ENCODE measurements at places on chromosomes 11 and 22.

DNA sequence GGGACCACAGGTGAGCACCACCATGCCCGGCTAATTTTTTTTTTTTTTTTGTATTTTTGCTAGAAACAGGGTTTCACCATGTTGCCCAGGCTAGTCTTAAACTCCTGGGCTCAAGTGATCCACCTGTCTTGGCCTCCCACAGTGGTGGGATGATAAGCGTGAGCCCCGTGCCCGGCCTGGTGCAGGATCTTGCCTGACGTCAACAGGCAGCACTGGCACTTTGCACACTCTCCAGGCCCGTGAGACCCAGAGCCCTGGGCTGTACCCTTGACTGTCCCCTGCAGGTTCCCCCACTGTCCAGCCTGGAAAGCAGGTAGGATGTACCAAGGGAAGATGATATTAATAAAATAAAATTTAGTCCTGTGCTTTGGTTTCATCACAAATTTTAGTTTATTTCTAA is 29.1 kb upstream of the PANX2 start:
- DNase-seq = no peak

DNA sequence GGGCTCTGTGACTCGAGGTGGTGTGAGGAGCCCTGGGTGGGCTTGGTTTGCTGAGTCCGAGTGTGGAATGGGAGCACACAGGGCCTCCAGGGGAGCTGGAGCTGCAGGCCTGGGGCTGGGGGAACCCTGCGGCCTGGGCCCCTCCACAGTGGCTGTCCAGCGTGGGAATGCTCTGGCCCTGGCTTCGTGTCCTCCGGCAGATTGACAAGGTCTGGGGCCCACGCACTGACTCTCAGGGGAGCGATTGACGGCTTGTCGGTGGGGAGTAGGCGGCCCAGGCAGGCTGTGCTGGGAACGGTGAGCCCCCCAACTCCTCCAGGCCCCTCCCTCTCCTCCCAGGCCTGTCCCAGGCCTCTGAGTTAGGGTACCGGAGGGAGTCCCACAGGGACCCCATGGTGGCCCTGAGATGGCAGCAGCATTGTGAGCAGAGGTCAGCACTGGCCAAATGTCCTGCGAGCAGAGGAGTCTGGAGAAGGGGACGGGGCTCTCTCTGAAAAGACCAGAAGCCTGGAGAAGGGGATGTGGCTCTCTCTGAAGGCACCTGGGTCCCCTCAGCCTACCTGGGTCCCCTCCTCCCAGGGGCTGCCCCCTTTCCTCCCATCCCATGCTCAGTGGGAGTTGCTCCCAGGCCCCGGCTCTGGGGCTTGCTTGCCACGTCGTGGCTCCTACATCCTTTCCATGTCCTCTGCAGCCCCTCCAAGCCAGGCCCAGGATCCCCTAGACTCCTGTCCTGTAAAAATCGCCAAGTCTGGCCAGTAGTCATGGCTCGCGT is 23.8 kb upstream of the MYEOV start:
- no peak for DNase-seq

GRCh38 chr11:102386136-102386734 is 39.2 kb downstream of the BIRC2 start:
- DNase-seq = no peak

DNA sequence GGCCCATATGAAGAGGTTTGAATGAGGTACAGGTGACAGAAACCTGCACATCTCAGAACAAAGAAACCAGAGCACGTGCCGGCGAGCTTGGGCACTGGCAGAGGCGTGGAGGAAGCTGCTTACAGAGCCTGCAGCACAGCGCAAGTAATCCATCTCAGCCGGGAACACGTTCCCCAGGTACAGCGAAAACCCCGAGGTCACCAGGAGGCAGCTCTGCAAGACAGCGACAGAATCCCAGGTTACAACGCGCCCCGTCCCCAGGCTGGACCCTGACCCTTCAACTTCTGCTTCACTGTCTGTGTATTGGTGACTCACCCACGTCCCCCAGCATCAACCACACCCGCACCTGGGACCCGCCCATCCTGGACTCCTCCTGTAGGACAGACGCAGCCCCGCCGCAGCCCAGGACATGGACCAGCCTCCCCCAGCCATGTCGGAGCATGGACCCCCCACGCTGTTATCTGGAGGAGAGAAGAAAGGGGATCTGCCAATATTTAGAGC is 2.2 kb downstream of the MLC1 start:
- no peak for DNase-seq

GRCh38 chr22:31752096-31752847 is 1.5 kb upstream of the DEPDC5 start:
- DNase-seq = no peak

DNA sequence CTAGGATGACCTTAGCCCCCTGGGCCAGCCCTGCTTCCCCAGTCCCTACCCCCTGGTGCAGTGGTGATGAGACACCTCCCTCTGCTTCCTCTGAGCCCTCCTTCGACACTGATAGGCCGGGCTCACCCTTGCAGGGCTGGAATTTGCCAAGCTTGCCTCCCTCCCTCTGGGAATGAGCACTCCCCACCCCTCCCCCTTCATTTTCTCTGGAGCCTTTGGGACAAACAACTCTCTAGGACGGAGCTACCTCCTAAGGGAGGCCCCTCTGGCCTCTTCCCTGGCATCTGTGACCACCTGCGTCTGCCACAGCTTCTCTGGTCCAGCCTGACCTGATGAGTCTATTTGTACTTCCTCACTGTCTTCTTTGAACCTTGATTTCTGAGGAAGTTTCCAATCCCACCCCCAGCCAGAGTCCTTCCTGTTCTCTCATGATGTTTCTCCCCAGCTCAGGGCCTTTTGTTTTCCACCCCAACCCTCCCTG is 53.3 kb upstream of the ADA2 start:
- DNase-seq = no peak

GRCh38 chr22:41302811-41303210 is 1.5 kb downstream of the ZC3H7B start:
- DNase-seq = no peak

GRCh38 chr22:28030473-28030872 is 111.4 kb upstream of the PITPNB start:
- DNase-seq = no peak

DNA sequence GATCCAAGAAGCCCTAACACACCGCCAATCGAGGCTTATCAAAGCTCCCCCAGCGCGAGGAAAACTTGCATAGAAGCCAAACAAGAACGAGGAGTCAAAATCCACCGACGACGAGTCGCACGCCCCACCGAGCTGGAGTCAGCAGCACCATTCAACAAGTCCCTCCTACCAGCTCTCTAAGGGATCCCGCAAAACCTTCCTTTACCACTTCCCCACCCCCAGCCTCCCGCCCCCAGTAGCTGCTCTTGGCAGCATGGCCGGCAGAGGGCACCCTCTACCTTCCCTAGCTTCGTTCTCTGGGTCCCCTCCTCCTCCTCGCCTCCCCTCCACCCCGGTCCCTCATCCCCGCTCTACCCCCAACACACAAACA is 1.4 kb downstream of the BDNF start:
- no peak for DNase-seq

DNA sequence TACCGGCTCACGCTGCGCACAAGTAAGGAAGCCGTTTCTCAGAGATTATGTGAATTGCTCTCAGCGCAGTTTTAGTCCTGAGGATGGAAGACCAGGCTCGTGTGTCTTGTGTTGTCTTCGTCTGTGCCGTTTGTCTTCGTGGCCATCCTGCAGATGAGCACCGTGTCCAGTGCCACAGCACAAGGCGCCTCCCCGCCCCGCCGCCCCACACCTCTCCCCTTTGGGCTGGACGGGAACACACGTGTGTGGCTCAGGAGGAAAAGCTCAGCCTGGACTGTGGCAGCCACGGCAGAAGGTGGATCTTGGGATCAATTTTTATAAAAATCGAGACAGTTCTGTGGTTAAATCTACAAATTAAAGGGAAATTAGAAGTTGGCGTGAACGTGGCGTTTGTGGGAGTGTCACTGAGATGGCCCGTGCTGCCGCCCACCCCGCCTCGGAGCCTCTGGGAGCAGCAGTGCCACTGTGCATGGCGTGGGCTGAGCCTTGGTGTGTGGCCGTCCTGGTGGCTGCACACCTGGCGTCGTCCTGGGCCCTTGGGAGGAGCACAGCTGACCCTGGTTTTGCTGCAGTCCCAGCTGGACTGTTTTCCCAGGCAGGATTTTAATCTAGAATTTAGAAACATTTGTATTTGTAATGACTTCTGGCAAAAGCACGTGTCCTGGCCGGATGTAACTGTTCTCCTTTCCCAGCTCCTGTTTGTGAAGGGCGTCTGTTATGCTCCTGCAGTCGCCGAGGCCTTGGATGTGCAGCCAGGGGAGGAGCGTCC is 25.8 kb downstream of the MUC6 start:
- no peak for DNase-seq

DNA sequence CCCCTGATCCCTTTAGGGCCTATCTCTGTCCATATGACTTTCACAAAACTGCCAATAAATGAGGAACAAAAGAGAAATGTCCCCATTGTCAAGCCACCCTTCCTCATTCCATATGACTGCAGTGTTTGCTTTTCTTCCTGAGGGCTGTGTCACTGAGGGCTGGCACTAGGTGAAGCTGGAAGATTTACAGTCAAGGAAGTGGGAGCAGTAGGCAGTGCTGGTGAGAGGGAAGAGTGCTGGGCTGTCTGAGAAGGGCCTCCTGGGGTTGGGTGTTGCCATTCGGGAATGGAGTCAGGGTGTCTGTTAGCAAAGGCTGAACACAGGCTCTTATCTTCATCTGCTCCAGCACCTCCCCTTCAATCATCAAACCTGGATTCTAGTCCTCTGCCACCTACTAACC is 30.9 kb downstream of the INSC start:
- no peak for DNase-seq

GRCh38 chr11:119782739-119783072 is 53.7 kb upstream of the NECTIN1 start:
- DNase-seq = no peak

GRCh38 chr11:119107538-119108145 is 498 bp downstream of the C2CD2L start:
- no peak for DNase-seq

DNA sequence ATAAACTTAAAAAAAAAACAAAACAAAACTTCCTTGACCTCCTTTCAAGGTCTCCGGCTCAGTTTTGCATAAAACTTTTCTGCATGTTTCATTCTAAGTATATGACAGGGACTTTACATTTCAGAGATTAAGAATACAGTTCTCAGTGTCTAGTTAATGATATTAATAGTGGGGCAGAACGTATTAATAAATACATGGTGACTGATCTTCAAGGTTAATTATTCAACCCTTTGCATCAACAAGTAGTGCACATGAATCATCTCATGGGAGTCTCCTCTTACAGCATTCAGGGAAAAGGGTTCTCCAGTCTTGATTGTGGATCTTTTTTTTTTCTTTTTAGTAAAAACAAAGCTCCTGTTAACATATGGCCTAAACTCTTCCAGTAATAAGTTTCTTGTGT is 146.8 kb downstream of the KIRREL3 start:
- no peak for DNase-seq

- DNase-seq = no peak
Measured at GRCh38 chr11:26063915-26064314, 268.0 kb upstream of the ANO3 start.

DNA sequence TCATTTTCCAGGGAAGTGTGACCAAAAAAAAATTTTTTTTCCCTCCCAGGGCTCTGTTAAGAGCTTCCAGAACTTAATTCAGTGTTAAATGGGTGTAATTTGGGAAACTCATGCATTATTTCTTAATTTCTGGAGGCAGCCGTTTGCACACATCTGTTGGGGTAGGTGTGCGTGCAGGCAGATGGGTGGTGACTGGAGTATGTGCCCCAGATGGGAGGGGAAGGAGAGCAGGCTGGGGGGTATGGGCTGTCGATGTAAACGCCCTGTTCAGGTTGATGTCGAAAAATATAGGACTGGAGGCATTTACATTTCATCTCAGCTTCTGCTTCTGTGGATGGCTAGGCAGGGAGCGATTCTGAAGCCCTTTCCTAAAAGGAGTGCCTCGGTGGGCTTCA is 13.7 kb upstream of the SHISAL1 start:
- no peak for DNase-seq

GRCh38 chr11:67284811-67285540 is 4.1 kb upstream of the ANKRD13D start:
- no peak for DNase-seq

DNA sequence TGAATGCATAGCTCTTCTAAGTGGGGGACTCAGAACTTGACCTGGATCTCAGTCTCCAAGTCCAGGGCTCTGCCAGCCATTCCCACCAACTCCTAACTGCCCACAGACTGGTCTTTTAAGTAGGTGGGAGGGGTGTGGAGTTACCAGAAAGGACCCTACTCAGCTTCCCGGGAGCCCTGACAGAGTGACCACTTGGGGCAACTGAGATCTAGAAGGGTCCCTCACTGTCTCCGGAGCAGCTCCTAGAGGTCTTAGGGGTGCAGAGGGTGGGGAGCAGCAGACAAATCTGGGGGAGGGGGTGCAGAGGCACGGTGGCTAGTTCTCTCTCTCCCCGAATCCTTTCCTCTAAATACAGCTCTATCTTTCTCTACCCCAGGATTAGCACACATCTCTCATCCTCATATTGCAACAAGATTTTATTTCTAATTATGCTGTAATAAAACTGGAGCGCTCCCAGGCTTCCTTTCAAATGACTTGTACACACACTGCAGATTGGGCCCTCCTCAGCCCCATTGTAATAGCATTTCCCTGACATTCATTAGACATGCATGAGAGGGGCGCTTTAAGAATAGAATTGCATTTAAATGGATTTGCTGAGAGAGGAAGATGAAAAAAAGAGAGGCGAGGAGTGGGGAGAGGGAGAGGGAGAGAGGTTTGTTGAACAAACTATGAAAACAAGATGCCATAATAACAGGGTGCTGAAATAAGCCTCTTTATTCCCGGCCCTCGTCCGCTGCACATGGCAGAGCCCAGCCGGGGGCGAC is 219.0 kb downstream of the CEP164 start:
- DNase-seq = no peak

DNA sequence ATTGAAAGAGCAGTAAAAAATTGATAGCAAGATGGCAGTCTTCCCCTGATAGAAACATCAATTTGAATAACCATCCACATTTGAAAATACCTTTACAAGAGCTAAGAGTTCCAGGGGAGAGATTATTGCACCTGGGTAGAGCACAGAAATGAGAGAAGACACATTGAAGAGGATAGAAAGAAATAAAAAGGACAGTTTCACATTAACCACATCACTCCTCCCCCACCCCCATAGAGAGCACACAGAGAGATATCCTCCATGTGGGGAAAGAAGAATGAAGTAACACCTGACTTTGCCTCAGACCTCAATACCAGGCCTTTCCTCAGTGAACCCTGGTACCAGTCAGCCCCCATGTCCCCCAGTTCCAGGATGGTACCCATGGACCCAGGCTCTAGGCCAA is 486.7 kb downstream of the FAM181B start:
- no peak for DNase-seq

- no peak for DNase-seq
Measured at GRCh38 chr11:44003736-44004451, 43.9 kb upstream of the ACCSL start.

All from cortex of kidney (tissue), 1 donor.